Activated CD4-positive, alpha-beta T cell treated with anti-CD3 and anti-CD28 coated beads, Interleukin-2, amount 10 ng/mL, durations not matched to agents 7 days and 5 days (primary cell): ENCODE measurements at places on chromosomes 3 and 15. TPM values are rescaled to one million over a fixed set of nuclear protein-coding genes. Genes with fewer than 3 reads are reported as not detected.

- no peak for DNase-seq
These were observed 18.8 kb upstream of the SATB1 start for GRCh38 chr3:18443665-18444594.

GRCh38 chr3:155648013-155648591 lies 96.8 kb downstream of the PLCH1 start:
- no peak for DNase-seq

GRCh38 chr3:10376353-10376752 lies 55.4 kb upstream of the SEC13 start:
- no peak for DNase-seq

EPHB3 gene
- total RNA-seq, result 0.22 TPM

- no peak for DNase-seq
These were observed 20.0 kb downstream of the MELTF start for GRCh38 chr3:197009532-197010019.

GRCh38 chr3:87350367-87351199 lies 74.2 kb upstream of the POU1F1 start:
- DNase-seq, result peak; percentile 35

PRR20G gene
- total RNA-seq, result not detected

- no peak for DNase-seq
These were observed 57.0 kb upstream of the ITGA11 start for GRCh38 chr15:68488966-68489365.

FAM219B gene
- 65.8 TPM for total RNA-seq

DNA sequence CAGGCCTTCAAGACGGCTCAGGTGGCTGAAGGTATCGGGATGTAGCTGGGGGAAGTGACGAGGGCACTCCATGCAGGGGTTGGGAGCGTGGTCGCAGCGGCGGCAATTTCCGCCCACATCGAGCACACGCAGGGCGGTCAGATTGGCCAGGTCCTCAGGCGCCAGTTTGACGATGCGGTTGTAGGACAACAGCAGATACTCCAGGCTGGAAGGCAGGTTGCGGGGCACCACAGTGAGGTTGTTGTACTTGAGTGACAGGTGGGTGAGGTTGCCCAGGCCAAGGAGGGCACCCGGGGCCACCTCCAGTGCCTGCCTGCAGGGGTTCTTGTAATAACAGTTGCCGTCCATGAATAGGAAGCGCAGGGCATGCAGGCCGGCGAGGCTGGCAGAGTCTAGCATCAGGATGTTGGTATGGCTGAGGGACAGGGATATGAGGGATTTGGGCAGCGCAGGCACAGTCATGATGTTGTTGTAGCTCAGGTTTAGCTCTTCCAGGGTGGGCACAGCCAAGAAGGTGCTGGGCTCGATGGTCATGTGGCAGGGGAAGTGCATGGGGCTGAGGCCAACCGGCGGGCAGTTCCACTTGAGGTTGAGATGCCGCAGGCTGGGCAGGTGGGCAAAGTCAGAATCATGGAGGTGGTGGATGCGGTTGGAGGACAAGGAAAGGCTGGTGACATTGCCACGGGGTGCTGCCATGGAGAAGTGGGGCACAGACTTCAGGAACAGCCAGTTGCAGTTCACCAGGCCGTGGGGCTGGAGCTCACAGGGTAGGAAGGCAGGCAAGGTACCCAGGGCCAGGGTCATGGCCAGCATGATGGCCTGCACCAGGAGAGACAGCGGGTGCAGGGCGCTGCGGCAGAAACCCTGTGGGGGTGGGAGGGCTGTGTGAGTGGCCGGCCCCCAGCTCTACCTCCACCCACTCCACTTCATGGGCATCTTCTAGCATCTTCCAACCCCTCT lies 1.7 kb downstream of the TLR9 start:
- no peak for DNase-seq

DNA sequence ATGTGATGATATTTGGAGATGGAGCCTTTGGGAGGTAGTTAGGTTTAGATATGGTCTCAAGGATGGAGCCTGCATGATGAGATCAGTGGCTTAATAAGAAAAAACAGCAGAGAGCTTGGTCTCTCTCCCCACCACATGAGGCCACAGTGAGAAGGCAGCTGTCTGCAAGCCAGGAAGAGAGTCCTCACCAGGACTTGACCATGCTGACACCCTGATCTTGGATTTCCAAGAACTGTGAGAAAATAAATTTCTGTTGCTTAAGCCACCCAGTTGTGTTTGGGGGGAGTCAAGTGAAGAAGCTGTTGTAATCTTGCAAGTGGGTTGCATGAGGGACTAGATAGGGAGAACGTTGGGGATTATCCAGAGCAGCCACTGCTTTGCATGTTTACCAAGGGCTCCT lies 62.3 kb upstream of the TNFAIP8L3 start:
- DNase-seq, result no peak

GRCh38 chr15:59353994-59354416 lies 18.7 kb downstream of the MYO1E start:
- no peak for DNase-seq

CLDN16 gene
- not detected for total RNA-seq

VPS13C gene
- total RNA-seq, result 88.0 TPM

GRCh38 chr3:53659996-53660395 lies 165.6 kb downstream of the CACNA1D start:
- no peak for DNase-seq

DNA sequence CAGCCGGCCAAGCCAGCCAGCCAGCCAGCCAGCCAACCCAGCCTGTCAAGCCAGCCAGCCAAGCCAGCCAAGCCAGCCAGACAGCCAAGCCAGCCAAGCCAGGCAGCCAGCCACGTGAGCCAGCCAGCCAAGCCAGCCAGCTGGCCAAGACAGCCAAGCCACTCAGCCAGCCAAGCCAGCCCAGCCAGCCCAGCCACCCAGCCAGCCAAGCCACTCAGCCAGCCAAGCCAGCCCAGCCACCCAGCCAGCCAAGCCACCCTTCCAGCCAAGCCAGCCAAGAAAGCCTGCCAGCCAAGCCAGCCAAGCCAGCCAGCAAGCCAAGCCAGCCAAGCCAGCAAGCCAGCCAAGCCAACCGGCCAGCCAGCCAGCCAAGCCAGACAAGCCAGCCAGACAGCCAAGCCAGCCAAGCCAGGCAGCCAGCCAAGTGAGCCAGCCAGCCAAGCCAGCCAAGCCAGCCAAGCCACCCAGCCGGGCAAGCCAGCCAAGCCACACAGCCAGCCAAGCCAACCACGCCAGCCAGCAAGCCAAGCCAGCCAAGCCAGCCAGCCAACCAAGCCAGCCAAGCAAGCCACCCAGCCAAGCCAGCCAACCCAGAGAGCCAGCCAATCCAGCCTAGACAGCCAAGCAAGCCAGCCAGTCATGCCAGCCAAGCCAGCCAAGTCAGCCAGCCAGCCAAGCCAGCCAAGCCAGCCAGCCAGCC lies 199.5 kb downstream of the GOLGA6L6 start:
- peak; percentile 32 for DNase-seq

- DNase-seq, result no peak
These were observed 8.3 kb downstream of the POLG start for GRCh38 chr15:89326316-89326715.

DNA sequence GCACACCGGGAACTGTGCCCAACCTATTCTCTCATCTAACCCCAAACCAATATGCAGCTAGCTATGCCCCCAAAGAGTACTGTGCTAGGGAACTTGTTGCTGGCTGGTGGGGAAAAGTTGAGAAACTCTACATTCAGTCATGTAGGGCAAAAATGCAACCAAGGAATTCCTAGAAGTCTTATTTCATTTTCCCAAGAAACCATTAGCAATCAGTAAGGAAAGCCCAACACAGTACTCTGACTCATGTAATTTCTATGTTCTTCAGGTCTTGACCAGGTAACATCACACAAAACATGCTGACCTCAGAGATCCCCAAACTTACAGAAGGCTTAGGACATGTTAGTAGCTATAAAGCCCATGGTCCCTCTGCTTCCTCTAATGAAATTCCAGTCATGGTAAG lies 52.1 kb downstream of the TASOR start:
- no peak for DNase-seq

SLC9C1 gene
- not detected for total RNA-seq

NR1D2 gene
- total RNA-seq, result 5.9 TPM

DNA sequence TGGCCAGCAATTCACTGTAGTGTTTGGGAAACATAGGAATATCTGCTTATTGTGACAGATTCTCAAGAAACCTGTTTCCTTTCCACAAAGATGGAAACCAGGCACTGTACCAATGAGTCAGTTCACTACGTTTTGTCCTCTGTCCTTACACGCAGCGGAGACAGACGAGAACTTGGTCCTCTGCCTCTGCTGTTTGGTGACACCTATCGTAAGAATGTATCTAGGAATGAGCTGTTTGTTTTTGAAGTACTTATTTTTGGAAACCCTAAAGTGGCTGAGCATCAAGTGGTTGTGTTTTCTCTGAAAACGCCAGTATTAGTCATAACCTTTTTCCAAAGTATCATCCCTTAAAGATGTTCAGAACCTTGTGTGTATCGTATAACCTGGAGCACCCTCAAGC lies 93.0 kb downstream of the PGPEP1L start:
- DNase-seq, result no peak

GALNT15 gene
- not detected for total RNA-seq

FYTTD1 gene
- 38.8 TPM for total RNA-seq

GOLGA6B gene
- not detected for total RNA-seq
